NCI-H774 (cell line): ENCODE measurements at places on chromosomes 12 and 14.

- DNase-seq, result no peak
Observed at GRCh38 chr12:108973629-108974152, 47.2 kb downstream of the SVOP start.

- DNase-seq, result no peak
Observed at GRCh38 chr12:104306376-104306775, 2.8 kb downstream of the EID3 start.

DNA sequence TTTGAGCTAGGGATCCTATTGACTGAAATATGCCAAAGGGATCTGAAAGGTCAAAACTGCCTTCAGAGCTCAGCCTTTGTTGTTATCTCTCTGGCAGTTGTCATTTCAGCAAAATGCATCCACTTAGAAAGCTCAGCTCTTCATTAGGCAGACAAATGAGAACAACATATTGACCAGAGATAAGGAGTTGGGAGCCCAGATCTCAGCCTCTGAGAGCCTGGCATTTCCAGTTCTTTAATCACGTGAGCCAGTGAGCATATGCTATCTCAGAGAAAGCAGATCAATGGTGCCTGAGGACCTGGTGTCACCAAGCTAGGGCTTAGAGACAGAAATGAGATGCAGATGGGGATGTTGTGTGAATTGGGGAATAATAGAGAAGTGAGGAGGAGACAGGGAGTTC is 101.1 kb downstream of the DAD1 start:
- no peak for DNase-seq

DNA sequence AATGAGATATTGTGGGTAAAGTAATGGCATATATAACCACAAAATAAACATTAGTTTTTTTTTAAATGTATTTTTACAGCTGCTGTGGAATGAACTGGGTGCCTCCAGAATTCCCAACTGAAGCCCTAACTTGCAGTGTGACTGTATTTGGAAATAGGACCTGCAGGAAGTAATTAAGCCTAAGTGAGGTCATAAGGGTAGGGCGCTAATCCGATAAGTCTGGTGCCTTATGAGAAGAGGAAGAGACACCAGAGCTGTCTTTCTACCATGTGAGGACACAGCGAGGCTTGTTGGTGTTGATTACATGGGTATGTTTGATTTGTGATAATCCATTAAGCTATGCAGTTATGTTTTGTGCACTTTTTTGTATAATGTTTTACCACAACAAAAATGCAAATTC is 136.8 kb downstream of the TPH2 start:
- DNase-seq, result no peak

DNA sequence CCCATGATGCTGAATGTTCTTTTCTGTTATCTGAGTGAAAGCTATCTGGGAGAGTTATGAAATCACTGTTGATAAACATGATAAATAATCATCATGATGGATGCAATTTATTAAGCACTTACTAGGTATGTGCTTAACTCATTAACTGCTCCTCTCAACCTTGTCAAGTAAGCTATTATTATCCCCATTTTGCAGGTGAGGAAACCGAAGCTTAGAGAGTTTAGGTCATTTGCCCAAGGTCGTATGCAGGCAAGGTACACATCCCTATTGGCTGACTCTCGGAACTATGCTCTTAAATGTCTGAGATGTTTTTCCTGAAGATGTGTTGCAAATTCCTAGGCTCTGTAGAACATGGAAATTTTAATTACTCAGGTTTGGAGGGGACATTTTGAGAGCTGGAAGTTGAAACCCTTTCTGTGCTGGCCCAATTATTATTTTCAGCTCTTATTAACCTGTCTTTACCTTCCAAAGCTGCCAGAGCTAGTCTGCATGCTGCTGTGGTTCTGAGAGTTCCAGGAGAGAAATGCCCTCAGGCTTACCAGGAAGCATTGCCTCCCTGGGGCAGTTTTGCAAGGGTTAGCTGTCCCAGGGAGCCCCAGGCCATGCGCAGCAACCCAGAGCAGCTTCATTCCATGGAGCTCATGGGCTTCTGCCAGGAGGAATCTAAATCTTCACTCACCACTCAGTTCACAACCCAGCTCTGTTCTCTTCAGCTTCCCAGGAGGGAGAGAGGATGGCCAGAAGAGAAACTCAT is 55.6 kb upstream of the OAS1 start:
- DNase-seq, result no peak

GRCh38 chr14:104891664-104892530 is 26.8 kb downstream of the CEP170B start:
- DNase-seq, result no peak

DNA sequence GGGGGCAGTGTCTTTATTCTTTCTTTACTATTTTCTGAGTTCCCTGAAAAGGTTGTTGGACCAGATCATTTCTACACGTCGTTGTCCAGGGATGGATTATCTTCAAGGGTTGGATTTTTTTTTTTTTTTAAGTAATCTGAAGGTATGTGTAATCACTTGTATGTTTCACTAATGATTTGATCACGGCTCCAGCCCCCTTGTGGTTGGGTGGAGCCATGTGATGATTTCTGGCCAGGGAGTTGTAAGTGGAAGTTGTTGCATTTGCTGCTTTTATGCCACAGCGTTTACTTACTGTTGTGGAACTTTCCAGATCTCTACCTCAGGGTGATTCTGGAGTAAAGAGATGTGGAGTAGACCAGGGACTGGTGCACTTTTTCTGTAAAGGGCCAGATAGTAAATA is 390.3 kb downstream of the AACS start:
- DNase-seq, result no peak
